ENCODE measurements at places on chromosomes 2 and 18.

GRCh38 chr2:3503483-3503882 is 15.8 kb downstream of the ADI1 start:
- no peak for DNase-seq

DNA sequence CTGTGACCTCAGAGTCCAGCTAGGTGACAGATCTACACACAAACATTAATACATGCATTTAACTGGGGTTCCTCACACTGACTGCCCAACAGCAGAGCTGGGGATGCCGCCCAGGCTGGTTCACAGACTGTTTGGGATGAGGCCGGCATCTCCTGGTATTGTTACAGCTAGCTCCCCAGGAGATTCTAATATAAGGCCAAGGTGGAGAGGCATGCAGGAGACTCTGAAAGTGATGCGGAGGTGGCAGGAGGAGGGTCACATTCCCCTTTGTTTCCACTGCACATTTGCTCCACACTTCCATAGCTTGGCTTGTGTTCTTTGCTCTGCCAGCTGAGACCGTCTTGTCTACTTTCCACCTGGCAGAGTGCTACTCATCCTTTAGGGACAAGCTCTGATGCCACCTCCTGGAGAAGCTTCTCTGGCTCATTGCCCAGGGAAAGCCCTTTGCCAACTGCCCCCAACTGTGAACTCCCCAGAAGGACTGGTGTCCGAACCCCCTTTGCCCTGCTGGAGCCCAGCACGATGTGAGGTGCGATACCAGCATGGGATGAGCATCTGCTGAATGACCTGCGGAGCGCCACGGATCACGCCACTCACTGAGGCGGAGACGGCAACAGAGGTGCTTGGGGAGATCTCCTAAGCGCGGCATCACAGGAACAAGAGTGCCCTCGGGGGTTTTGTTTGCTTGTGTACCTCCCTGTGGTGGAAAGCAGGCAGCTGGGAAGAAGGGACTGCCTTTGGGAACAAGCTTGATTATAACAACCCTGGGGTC is 88.8 kb downstream of the UXS1 start:
- no peak for DNase-seq

DNA sequence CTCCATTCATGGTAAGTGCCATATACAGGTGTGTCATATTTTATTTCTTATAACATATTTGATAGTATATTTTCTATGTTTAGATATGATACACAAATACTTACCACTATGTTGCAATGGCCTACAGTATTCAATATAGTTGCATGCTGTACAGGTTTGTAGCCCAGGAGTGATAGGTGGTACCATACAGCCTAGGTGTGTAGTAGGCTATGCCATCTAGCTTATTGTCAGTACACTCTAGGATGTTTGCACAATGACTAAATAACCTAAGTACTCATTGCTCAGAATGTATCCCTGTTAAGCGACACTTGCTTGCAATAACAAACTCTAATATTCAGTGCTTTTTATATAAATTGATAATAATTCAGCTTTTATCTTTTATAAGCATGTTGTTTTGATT is 563.1 kb upstream of the LINC00305 start:
- DNase-seq: no peak

GRCh38 chr2:20093263-20094141 is 42.1 kb upstream of the LAPTM4A start:
- DNase-seq: no peak

DNA sequence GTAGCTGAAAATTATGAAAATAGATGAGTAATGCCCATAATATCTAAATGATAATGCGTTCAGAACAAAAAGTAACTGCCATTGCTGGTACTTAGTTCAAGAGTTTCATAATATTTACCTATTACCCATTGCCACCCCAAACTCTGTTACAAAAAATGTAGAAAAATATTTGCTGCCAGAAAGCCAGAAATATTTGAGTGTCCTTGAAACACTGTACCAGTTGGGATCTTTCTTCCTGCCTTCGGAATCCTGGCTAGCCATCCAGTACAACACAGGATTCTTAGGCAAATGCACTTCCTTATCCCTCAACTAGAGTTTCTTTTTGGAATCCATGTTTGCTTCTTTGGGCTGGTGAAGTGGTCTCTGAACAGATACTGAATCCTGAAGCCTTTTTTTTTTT is 207.1 kb downstream of the MCFD2 start:
- no peak for DNase-seq

- DNase-seq: no peak
Observed at GRCh38 chr2:198873503-198874471, 584.0 kb downstream of the SATB2 start.

- no peak for DNase-seq
Observed at GRCh38 chr2:196075196-196075595, 6.6 kb upstream of the DNAH7 start.

DNA sequence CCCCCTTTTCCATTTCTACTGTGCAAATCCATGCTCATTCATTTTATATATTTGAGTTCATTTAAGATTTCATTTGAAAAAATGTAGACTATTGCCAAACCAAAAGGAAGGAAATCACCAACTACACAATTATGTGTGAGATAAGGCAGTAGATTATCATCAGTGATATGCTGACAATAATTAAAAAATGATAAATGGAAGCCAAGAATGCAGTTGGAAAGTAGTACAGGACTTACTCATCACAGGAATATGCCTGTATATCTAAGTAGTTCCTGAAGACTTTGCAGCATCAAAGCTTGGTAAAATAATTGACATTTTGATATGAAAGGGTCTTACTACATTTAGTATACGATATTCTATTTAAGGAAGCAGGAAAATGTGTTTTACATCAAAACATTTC is 166.1 kb upstream of the OTX1 start:
- no peak for DNase-seq

GRCh38 chr2:141341444-141341843 is 789.4 kb downstream of the LRP1B start:
- DNase-seq: no peak
